Cardiac fibroblast (primary cell): ENCODE measurements at places on chromosomes 6 and 20.

DNA sequence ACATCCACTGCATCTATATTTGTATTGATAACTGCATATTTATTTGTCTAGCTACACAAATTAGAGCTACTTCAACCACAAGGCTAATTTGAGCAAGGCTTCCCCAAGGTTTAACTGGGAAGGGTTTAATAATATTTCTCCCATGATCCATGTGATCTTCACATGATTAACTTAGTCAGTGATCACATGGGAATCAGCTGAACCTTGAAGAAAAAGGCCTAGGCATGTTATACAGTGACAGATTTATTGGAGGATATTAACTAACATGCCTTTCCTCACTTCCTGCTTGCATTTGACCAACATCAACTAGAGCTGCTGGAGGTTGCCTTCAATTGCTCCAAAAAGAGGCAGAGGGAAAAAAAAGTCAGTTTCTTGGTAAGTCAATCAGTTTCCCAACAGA, 417.0 kb downstream of the HAO1 start:
- no peak for DNase-seq

DNA sequence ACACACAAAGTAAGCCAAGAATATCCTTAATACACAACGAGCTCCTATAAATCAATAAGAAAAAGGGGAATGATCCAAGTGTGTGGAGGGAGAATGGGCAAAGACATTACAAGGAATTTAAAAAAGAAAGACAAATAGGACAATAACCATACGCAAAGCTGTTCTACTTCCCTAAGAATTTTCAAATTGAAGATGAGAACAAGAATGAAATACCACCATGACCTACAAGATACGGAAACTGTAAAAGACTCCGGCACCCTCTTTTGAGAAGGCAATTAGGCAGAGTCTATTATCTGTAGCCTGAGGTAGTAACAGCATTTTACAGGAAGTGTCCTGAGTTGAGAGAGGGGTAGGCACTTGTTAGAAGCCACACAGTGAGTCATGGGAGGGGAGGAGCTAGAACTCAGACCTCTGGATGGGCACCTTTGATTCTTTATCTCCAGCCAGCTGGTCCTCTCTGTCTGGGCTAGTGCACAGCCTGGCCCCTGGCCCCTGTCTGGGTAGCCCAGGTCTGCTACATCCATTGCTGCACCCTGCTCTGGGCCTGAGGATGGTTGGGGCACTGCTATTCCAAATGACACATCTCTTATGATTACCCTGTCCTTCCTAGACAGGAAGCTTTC, 15.3 kb downstream of the RSPO4 start:
- no peak for DNase-seq

GRCh38 chr6:119620846-119621555, 271.4 kb upstream of the MAN1A1 start:
- DNase-seq, result peak; percentile 95

DNA sequence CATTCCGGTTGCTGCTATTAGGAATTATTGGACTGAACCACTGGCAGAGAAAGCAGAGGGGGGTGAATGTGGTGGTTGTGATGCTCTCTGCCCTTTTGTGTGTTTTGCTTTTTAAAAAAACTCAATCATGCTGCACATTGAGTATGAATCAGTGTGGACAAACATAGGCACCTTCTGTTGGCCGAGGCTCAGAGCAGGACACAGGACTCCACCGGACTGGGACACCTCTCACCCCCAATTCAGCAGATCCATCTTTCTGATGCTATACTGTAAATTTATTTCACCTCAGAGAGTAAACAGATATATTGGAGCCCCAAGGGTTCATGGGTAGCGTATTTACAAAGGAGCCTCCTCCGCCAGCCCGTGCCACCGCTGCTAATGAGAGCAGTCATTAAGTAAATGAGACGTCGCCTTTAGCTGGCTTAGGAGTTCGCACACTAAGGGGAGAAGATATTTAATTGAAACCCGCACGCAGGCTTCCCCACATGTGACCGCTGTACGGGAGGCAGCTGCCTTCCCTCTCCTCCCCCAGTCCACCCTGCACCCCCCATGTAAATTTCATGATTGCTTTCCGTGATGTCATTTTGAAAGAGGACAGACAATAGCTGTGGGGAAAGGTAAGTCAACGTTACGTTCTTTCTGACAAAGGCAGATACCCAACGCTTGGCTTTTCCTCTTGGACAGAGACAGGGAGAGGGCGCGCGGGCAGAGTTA, at the start of gene MYT1:
MYT1 (plus strand) TSS at position 330 of the 714 bp plus-strand sequence. CDS start 34,410 bp downstream, outside the sequence.
- DNase-seq, result no peak

- no peak for DNase-seq
Measured at GRCh38 chr20:32980131-32980941, 23.9 kb downstream of the SUN5 start.

GRCh38 chr6:54057058-54057457, 54.2 kb upstream of the MLIP start:
- no peak for DNase-seq

DNA sequence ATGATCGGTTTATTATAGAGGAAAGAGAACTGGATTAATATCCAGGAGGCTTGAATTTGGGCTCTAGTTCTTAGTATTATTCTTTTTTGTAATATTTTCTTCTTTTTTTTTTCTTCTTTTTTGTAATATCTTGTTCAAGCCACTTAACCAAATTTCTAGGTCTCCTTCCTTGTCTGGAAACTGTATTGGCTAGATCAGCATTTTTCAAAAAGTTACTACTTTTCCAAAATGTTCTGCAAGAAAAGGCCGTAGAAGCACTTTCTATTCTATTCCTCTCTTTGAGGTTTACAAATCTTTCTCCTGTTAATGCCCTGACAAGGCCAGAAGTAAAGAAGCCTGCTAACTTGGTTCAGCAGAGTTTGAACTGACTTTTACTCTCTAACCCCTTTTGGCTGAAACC, 12.0 kb downstream of the BMP6 start:
- no peak for DNase-seq
